AG08395 (cell line): ENCODE measurements at places on chromosomes 12 and 14.

- DNase-seq, result no peak
Measured at GRCh38 chr14:33348510-33348909, 409.8 kb downstream of the NPAS3 start.

DNA sequence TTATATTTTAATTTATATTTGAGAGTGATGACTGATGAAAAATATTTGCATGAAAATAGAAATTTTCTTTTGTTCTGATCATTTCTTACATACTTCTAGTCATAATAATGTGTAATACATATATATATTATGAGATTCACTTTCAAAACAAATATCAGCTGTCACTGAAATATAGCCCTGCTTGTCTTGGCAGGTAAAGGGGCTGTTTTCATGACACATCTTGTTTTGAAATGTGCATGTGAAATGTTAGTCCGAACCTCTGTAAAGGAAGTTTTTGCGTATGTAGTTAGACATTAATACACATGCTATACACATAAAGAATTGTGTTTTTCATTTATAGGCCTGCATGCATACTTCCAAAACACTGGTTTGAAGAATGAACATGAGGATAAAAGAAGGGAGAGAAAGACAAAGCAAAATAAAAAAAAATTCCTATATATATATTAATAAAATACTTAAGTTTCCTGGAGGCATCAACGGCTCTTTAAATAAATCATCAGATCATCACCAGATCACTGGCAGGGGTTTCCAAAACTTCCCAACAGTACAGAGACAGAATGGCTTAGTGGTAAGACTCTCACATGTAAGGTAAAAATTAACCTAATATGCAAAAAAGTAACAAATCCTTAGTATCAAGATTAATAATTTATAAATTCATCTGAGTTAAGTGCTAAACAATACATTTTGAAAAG is 60.1 kb downstream of the SEL1L start:
- DNase-seq, result no peak

- DNase-seq, result no peak
Measured at GRCh38 chr12:91947459-91947858, 198.2 kb downstream of the BTG1 start.

GRCh38 chr12:132561427-132562156 is 48.8 kb downstream of the LRCOL1 start:
- peak; percentile 34 for DNase-seq

GRCh38 chr12:117404203-117404853 is 42.9 kb upstream of the NOS1 start:
- DNase-seq, result no peak

- DNase-seq, result no peak
Measured at GRCh38 chr12:125519026-125519651, 453.9 kb downstream of the AACS start.

- DNase-seq, result no peak
Measured at GRCh38 chr12:121939186-121939585, 20.8 kb downstream of the CFAP251 start.

GRCh38 chr14:53613404-53614253 is 343.0 kb downstream of the BMP4 start:
- no peak for DNase-seq

DNA sequence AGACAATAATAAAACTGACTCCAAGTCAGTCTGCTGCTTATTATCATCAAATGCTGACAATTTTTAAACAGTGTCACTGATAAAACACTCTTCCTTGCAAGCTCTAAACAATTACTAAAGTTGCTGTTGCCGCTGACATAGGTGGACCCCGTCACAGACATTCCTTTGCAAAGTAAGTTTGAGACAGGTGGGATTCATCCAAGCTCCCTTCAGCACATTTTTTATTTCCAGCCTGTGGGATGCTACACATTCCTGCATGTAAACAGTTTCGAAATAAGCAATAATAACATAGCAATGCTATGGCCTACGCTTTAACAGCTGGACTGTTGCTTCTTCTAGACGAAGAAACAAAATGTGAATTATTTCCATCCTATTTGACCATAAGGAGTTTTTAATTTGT is 85.4 kb upstream of the HIF1A start:
- DNase-seq, result no peak

DNA sequence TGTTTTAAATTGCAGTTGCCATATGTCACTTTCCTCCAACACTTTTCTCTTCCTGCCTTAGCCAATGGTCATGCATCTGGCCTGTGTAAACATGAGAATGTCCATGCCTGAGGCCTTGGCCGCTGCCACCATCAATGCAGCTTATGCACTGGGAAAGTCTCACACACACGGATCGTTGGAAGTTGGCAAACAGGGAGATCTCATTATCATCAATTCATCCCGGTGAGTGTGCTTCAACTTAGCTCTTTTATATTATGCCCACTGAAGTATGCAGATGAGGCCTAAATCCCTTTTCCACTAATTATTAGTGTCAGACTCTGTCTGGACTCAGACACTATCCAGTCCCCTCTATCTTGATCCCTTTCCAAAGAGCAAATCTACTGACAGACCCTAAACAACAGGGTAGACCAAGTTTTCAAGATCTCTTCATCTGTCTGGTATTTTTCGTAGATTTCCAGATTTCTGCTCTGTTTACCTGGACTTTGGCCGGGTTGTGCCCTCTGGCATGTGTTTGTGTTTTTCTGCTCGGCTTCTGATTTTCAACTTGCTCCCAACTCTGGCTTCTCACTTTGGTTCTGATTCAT is 23.2 kb downstream of the AMDHD1 start:
- DNase-seq, result no peak

DNA sequence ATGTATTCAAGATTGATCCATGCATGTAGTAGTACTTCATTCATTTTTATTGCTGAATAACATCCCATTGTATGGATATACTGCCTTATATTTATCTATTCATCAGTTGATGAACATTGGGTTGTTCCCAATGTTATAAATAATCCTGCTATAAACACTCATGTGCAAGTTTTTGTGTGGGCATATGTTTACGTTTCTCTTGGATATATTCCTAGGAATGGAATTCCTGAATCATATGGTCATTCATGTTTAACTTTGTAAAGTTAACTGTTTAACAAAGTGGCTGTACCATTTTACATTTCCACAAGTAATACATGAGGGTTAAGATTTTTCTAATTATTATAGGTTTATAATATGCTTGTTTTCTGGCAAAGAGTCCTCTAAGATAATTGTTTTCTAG is 1568.2 kb upstream of the SEL1L start:
- DNase-seq, result no peak

GRCh38 chr12:75479963-75480461 is 543 bp upstream of the GLIPR1 start:
- peak; percentile 30 for DNase-seq

GRCh38 chr12:72498354-72498753 is 226.2 kb downstream of the TRHDE start:
- DNase-seq, result no peak

DNA sequence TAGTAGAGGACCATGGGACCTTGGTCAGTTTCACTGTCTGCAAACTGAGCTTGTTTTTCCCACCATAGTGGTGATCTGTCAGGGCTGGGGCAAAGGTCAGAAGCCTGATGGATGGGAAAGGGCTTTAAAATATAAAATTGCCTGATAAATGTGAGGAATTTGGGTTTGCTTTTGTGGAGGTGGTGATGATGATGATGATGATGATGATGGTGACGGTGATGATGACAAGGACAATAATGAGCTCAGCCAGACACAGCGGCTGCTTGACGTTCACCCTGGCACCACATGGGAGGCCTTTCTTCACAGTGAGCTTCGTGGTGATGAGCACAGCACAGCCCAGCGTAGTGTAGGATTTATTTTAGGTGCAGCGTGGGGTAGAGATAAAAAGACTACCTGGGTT is 243.7 kb downstream of the SLC41A2 start:
- no peak for DNase-seq

- no peak for DNase-seq
Measured at GRCh38 chr14:89927186-89927865, 27.2 kb downstream of the EFCAB11 start.

- no peak for DNase-seq
Measured at GRCh38 chr12:72753571-72753970, 481.4 kb downstream of the TRHDE start.

DNA sequence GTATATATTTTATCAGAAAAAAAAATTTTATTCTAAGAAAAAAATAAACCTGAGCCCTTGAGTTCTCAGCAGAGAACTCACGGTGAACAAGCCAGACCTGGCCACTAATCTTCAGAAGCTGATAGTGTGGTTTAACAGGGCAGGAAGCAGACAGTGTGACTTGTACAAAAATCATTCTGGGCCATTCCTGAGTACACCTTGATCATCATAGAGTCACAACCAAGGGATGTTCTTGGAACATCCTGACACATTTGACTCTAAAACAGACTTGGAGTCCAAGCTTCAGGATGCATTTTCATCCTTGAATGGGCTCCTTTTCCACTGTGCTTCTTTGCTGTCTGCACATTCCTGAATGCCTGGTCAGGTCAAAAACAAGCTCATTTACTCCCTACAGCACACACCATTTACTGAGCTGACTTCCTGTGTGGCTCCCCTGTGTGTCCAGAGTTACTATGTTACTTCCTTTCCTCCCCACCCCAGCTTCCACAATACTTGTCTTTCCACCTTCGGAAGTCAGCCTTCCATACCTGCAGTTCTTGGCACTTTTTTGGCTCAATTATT is 112.0 kb downstream of the ANO6 start:
- DNase-seq, result peak; percentile 9

- DNase-seq, result peak; percentile 38
Measured at GRCh38 chr14:85195872-85196477, 334.0 kb upstream of the FLRT2 start.

GRCh38 chr14:90349739-90350138 is 18.0 kb upstream of the NRDE2 start:
- DNase-seq, result no peak

DNA sequence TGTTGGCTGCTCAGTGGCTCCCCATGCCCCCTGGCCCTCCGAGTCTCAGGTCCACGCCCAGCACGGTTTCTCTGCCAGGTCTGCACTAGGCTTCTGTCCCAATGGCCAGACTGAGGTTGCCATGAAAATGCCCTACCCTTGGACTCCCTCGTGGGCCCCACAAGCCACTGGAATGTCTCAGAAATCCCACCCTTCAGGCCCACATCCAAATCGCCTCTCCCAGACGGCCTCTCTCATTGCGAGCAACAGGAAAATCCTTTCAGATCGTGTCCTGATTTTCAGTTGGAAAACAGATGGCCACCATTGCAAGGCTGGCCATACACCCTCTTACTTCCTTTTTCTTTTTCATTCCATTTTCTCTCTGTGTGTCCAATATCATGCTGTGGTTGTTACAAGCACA is 77.3 kb downstream of the IRF2BPL start:
- DNase-seq, result peak; percentile 28

GRCh38 chr12:79925492-79925891 is 9.4 kb downstream of the PPP1R12A start:
- DNase-seq, result no peak

DNA sequence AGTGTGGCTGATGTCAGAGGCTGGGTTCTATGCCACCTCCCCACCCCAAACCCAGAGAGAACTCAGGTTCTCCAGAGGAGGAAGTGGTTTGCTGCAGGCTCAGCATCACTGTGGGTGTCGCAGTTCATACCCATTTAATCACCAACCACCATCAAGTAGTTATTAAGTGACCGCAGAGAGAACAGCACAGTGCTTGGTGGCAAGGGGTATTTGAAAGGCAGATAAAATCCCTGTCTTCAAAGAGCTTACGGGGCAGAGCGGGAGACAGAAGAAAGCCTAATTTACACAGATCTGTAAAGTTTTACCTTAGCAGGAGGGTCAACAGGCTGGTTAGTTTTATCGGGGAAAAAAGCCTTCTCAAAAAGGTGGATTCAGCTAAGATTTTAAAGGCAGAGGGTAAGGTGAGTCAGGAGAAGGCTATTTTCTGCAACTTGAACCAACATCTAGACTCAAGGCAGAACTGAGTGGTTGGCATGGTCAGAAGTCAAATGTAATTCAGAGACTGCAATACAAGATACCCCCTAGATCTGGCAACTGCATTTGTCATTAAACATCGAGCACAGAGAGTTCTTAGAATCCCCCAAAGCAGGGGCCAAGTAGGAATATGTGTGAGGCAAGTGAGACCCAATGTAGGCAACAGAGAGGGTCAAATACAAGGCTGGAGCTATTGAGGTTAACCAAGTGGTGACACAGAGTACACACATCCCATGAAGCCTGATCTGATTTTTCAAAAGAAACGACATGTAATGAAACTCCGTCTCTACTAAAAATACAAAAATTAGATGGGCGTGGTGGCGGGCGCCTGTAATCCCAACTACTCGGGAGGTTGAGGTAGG is 13.2 kb downstream of the PXN start:
- no peak for DNase-seq

DNA sequence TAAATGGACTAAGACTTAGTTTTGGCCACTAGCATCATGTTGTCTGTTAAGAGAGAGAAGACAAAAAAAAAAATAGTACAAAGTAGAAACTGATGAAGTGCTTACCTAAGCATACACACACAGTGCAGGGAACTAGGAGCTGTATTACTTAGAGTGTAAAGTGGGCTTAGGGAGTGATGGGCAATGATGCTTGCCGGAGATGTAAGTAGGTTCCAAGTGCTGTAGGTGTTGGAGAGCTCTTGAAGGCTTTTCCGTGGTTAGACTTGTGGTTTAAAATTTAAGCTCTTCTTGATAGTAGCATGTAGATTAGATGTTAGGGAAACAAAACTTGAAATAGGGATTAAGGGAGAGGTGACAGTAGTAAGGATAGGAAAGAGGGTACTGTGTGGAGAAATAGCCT is 34.7 kb downstream of the MIA2 start:
- DNase-seq, result no peak

- DNase-seq, result peak; percentile 81
Measured at GRCh38 chr14:75578102-75578785, at the start of gene FLVCR2. Gene FLVCR2, plus strand, starts transcription at chr14:75578620. Its CDS starts 353 bp downstream, at chr14:75578973.

DNA sequence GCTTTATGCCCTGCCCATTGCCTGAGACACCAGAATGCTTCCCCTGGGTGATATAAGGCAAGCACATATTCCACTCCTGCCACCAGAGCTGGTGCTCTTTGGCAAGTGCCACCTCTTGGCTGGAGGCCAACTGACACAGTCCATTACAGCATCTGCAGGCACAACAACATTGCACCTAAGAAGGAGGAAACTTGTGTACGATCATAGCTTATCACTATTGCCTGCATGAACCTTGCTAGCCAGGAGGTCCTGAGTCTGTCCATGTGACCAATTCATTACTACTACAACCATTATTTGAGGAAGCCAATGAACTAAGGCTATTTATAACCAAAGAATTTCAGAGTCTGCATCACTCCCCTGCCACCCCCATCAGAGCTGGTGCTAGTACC is 119.8 kb upstream of the SCAF11 start:
- no peak for DNase-seq

DNA sequence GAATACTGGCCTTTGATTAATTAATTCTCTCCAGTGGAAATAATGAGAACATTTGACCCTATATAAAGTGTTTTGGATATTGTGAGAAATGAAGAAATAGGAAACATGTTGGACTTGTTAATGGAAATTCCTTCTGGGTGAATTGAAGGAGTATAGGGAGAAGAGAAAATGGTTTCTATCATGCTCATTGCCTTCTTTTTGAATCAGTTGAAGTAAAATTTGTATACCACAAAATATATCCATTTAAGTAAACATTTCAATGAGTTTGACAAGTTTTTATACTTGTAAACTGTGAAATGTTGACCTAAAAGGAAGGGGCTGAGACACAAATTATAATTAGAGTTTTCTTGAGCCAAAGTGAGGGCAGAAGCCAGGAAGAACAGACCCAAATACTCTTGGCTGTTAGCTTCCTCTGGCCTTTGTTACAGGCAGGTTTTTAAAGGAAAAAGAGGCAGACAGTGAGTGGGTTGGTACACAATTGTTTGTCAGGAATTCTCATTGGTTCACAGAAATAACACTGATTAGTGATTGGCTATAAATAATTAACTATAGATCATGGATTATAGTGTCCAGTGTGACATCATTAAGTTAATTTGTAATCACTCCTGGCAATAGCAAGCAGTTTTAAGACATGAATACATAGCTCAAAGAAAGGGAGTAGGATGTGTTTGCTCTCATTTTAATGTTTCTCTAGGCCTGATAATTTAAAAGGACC is 826 bp downstream of the ZNF705A start:
- DNase-seq, result no peak
